Colonic mucosa (tissue), 4 donors: ENCODE measurements at places on chromosomes 7 and 10.
A peak's percentile ranks its signal among the peaks of the same experiment; 100 is the strongest.

GRCh38 chr10:52665821-52666220 lies 106.8 kb downstream of the MBL2 start:
- no peak for DNase-seq

DNA sequence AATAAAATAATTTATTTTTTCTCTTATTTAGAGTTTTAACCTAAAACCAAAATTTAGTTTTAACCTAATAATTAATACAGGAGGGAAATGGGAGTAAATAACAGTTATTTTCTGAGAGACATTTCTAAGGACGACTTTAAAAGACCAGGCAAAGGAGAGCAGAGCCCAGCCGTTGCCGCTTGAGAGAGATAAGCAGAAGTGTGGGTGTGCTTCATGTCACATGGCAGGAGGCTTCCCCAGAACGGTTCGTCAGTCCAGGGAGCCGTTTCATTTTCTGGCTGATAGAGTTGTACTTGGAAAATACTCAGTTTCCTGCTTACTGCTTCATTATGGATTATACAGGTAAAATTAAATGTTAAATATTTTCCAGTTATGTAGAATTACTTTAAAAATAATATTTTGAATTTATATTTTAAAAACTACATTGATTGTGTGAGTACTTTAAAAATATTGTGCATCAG lies 61.4 kb downstream of the ST7 start:
- peak; percentile 40 for DNase-seq

GRCh38 chr10:9015447-9015846 lies 961.0 kb downstream of the GATA3 start:
- DNase-seq = no peak

DNA sequence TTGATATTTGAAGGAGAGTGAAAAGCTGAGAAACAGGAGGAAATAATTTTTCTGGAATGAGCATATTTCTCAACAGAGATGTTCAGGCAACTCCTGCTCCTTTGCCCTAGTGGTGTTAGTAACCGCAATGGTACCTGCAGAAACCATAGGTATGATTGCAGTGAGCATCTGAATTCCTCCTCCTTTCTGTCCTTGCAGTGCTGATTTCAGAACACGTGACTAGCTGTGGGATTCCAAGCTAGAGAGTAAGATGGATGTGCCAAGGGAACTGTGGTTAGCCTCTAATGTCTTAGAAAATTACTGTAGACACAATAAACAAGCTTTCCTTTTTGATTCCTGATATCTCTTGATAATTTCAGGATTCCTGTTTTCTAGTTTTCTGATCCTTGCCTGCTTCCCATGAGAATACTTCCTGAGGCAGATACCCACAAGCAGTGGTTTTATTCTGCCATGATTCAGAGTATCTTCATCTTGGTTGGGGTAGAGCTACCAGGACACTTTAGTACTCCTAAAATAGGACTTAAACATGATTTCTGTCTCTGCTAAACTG lies 27.5 kb downstream of the LRGUK start:
- DNase-seq = no peak

DNA sequence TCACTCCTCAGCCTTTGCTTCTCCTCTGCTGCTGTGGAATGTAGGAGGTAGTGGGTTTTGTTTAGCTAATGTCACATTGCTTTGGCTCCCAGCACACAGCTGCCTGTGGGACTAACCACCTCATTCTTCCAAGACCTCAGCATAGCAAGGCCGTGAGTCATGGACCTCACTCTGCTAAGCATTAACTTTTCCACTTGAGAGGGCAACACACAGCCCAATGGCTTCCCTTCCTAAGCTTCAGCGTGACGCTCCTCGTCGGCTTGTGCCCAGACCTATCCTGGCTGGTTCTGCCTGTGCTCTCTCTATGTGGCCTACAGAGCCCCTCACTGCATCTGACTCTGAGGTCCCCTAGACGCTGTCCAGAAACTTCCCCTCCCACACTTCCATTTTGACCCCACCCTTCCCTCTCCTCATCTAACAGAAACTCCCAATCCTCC lies 23.3 kb downstream of the MYOF start:
- no peak for DNase-seq
